GM12865 (cell line): ENCODE measurements at places on chromosomes 6 and 20.

- no peak for DNase-seq
Measured at GRCh38 chr20:17816804-17817587, 117.2 kb downstream of the BANF2 start.

DNA sequence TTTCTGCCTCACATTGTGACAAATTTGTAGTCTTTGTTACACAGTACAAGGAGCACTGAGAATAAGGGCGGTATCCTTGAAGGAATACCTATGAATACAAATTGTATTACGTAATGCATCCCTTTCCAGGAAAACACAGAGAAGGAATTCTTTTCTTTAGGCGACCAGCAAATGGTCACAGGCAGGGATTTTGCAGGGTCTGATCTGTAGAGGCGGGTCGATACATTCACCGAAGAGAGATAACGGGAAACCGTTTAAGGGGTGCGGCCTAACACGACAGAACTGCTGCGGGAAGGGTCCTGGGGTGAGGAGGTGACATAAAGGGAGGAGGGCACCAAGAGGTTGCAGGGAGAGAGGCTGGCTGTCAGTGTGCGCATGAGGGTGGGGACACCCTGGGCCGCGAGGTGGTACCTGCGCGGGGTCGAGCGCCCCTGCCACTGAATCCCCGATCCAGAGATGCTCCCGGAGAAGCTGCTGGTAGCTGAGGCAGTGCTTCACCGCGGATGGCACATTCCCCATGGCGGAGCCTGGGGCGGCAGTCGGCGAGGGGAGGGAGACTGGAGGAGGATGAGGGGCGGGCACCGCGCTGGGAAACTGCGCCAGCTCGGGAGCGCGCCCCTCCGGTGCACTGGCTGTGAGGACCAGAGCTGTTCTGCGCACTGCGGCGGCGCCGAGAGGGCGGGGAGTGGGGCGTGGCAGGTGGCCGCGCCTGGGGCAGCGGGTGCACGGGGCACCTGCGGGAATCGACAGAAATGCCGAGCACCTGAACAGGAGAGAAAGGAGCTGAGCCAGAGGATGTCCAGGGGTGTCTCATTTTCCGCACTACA lies at the start of gene HMGCLL1:
TSS of gene HMGCLL1 (minus strand) at position 656 of the 827 bp plus-strand sequence. CDS start at position 519, 137 bp downstream.
- DNase-seq = no peak

DNA sequence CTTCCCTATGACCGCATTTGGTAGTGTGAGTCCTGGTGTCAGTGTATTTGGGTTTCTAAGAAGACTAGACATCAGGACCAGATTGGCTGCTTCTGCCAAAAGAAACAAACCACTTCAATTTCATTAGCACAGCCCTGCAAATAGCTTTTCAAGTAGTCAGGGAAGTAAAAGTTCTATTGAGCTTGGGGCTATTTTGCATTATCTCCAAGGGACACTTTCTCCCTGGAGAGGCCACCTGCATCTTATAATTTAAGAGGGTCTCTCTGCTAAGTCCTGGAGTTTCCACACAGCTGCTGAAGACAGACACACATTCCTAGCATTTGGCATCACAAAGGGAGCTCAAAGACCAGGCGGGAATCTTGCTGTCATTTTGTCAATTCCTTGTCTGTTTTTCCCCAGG lies 141.2 kb downstream of the BMP2 start:
- DNase-seq = no peak

GRCh38 chr20:17339000-17339399 lies 112.2 kb downstream of the PCSK2 start:
- DNase-seq = no peak

DNA sequence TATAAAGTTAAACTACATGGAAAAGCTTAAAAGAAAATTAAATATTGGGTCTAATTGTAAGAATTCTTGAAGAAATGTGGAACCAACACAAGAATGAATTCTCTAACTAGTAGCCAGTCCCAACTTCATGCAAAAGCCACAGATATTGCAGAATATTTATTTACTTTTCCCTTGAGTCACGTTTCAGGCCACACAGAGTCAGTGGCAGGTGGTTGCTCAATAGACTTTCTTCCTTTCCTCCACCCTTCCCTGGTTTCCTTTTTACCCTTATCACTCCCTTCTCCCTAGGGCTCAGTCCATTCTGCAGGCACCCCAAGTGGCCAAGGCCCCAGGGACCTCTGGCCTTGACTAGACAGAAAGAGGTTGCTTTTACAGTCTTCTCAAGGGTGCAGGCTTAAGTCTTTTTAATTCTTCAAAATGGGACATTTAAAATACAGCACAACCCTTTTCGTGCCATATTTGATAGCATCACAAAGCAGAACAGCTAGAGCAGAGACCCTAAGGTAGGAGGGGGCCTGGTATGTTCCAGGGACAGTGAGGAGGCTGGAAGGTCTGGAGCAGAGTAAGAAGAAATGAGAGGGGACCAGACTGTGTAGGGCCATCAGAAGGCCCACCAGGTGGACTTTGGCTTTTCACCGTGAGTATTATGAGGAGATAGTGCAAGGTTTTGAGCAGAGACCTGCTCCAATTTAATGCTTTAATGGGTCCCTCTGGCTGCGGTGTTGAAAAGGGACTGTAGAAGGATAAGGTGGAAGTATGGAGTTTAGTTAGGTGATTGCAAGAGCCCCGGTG lies 65.0 kb downstream of the HDDC2 start:
- DNase-seq = no peak

DNA sequence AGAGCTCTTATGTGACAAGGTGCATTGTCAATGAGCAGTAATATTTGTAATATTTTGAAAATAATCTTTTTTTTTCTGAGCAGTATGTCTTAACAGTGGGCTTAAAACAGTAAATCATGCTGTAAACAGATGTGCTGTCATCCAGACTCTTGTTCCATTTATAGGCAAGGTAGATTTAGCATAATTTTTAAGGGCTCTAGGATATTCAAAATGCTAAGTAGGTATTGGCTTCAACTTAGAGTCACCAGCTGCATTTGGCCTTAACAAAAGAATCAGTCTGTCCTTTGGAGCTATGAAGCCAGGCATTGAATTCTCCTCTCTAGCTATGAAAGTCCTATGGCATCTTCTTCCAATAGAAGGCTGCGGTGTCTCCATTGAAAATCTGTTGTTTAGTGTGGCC lies 63.7 kb downstream of the ME1 start:
- DNase-seq = no peak

DNA sequence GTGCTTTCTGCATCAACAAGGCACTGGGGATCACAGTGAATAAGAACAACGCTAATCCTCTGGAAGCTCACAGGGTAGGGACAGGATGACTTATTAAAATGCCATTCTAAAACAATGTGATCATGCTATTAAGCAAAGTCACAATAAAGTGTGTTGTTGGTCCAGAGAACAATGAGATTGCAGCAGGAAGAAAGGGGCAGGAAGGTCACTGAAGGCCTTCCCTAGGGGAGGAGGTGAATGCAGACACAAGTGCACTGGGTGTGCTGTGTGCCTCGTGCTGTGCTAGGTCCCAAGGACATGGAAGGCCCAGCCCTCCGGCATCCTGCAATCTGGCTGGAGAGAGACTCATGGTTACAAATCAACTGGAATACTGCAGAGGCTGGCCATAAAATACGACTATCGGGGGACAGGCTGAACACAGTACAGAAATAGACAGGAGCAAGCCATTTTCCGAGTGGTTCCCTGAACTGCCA lies 55.7 kb downstream of the LYRM4 start:
- no peak for DNase-seq

GRCh38 chr6:26196846-26197635 lies 109.8 kb downstream of the HFE start:
- peak; percentile 97 for DNase-seq

- no peak for DNase-seq
Measured at GRCh38 chr6:166862978-166863530, 93.3 kb downstream of the RNASET2 start.

DNA sequence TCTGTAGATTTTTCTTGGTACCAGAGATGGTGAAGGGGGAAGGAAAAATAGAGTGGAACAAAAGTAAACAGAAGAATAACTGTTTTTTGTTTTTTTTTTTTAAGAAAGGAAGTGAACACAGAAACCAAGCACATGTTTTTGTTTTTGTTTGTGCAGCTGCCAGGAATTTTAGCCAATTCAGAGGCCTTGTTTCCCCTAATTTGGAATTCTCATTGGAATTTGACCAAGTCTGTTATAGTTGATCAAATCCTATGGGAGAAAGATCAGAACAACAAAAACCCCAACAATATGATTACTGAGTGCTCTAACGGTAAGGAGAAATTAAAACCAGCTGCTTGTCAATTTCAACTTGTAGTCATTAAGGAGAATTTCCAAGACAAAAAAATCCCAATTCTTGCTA lies 18.2 kb upstream of the IL22RA2 start:
- no peak for DNase-seq

DNA sequence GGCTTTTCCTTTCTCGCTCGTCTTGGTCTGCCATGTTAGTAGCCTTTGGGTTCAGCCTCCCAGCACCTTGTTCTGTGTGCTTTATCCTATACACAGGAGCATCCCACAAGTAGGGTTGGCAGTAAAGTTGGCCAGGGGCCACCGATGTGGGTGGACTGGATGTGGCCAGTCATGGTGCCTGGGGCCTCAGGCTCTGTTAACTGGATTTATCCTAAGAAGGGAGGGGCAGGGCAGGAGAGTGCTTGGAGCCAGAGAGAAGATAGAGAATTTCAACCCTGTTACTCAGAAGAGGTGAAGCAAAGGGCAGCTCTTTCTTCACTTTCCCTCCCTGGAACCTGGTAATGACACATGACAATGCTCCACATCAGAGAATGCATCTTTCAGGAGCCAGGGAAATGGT lies 14.1 kb upstream of the SIRPB2 start:
- no peak for DNase-seq

GRCh38 chr6:152952866-152953509 lies 29.9 kb downstream of the FBXO5 start:
- DNase-seq = peak; percentile 30

DNA sequence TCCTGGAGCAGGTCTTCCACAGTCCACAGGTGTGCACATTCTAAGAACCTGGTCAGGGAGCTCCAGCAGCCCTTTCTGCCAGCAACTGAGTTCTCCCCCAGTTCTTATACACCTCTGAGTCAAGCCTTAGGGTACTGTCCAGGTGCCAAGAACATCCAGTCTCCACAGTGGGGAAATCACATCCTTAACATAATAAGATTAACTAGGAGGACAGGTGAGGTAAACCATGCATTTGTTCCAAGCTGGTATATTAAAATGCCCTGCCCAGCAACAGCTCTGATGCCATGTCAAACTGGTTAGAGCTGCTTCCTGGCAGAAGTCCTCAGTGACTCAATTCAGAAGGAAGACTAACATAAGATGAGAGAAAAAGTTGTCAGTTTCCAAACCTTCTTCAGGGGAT lies 303.9 kb upstream of the SGK1 start:
- DNase-seq = no peak

GRCh38 chr6:158174514-158174913 lies 6.4 kb downstream of the GTF2H5 start:
- DNase-seq = no peak

DNA sequence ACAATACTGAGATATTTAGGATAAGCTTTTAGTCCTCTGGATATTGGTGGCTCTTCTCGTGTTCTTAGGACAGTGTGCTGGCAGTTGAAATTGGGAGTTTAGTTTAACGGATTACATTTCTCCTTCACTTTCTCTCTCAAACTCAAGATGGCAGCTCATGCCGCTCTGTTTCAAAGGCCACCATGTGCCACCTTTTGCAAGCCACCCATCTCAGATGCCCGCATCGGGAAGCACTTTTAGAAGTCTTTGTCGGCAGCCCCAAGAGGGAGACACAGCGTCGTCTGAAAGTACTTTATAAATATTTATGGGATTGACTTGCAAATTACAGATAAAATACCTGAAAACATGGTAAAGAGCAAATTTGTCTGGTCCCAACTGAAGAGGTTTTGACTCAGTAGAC lies 73.5 kb downstream of the DOK5 start:
- DNase-seq = no peak

GRCh38 chr20:63978319-63979228 lies 868 bp downstream of the SAMD10 start:
- peak; percentile 89 for DNase-seq

- no peak for DNase-seq
Measured at GRCh38 chr6:134956676-134957075, 6.8 kb upstream of the ALDH8A1 start.

- DNase-seq = no peak
Measured at GRCh38 chr6:143328876-143329275, 121.6 kb downstream of the ADAT2 start.

DNA sequence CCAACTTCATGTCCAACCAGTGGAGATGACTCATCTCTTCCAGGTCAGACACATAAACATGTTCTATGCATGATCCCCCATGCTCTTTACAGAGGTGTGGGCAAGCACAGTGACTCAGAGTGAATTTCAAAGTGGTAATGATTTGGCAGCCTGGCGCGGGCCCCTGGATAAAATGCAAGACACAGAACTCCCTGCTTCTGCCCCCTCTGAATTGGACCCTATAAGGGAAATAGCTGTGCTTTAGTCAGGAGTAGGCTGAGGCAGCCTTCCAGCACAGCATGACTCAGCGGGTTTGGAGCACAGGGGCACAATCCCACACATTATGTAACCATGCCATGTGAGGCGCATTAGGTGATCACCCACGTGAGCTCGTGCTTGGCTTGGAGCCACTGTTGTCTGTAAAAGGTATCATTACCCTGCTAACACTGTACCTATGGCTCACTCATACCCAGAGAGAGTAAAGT lies 127.4 kb downstream of the C6orf118 start:
- no peak for DNase-seq

GRCh38 chr6:102581378-102582124 lies 1188.0 kb downstream of the GRIK2 start:
- no peak for DNase-seq

DNA sequence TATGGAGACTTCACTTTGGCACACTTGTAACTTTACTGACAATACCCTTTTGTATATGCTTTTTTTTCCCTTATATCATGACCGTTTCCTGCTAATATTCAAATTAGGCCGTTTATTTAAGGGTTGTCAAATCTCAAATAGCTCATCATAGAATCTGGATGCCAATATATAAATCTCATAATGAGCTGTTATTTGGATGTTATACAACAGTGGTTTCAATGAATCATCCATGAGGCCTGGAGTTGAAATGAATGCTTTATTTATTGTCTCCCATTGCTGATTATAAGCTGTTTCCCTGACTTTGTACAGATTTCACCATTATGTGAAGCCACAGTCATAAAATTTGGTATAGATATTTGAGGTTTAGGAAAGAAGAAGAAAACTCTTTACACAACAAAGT lies 256.1 kb downstream of the PLCB1 start:
- no peak for DNase-seq

DNA sequence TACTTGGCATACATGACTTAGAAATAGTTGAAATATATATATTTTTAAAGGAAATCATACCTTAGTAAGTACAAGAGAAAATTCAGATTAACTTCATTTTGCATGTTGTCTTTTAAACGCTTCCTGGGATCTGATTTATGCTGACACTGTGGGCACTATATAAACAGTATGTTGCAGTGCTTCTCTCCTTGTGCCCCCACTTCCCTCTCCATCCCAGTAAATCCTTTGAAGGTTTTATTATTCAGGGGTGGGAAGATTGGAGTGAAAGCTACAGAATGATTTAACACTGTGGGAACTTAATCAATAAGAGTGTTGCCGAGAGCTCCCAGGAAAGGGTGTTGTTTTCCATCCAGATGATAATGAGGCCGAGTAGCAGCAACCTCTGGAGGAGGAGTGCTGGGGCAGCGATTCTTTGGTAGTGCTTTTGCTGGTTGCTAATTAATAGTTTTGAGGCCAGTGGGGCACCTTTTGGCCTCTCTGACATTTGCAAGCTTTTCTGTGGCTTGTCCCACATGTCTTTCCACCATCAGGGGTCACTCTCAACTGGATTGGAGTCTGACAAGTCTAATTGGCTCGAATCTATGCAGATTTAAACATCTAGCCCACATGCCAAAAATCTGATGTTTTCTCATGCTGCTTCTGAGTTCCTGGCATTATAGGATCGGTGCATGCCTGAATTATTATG lies 183.0 kb upstream of the MMS22L start:
- DNase-seq = no peak
